Stimulated activated CD4-positive, alpha-beta T cell treated with anti-CD3 and anti-CD28 coated beads, Interleukin-1b, Interleukin-23, amount 100 ng/mL, for 1 hour (primary cell): ENCODE measurements at places on chromosomes 13 and 19.

DNA sequence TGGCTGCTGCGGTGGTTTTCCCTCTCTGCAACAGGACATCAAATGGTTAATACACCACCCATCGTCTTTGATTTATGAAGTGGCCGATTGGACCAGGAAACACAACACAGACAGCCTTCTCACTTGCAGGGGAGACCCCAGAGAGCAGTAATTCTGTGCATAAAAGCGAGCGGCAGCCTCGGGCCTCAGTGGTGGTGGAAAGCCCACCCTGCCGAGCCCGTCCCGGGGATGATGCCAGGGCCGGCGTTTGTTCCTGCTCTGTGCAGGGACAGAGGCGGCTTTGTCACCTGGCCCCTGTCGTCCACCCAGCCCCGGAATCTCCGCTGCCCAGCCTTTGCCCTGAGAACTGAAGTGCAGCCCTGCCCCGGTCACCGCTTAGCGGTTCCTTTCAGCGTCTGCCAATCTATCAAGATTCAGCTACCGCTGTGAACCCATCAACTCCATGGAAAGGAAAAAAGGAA is 184.4 kb downstream of the TSHZ3 start:
- DNase-seq = no peak

- DNase-seq = no peak
Observed at GRCh38 chr13:90416938-90417337, 930.5 kb upstream of the MIR17HG start.

- no peak for DNase-seq
Observed at GRCh38 chr13:46983881-46984280, 87.0 kb upstream of the HTR2A start.

- no peak for DNase-seq
Observed at GRCh38 chr19:47779524-47780214, 1.2 kb downstream of the SELENOW start.

DNA sequence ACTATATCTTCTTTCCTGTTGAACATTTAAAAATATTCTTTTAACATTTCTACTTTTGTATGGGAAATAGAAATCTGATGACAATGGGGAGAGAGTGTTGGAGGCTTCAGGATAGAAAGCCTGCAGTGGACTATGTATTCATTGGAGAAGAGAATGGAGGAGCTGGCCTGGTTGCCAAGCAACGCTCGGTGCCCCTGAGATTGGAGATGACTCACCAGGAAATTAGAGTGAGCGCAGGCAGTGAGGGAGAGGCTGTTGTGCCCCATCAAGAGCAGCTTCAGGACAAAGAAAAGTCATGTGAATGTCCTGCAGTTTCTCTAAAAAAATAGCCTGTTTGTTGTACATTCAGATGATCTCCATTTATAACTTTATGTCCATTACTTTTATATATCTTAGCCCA is 48.7 kb upstream of the ZNF835 start:
- DNase-seq = no peak

DNA sequence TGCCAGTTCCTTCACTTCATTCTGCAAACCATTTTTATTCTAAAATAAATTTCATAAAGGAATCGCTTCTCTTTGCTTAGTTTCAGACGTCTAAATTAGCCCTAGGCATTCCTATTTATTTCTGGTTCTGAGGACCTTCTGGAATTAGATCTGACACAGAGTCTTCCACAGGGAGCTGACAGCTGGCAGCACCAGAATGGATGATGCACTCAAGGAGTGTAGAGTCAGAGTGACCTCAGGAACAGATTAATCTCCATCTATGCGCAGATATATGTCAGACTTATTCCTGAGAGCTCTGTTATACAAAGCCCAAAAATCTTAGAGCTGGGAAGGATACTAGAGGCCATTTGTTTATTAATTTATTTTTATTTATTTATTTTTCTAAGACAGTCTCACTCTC is 450.8 kb downstream of the HS6ST3 start:
- DNase-seq = no peak

DNA sequence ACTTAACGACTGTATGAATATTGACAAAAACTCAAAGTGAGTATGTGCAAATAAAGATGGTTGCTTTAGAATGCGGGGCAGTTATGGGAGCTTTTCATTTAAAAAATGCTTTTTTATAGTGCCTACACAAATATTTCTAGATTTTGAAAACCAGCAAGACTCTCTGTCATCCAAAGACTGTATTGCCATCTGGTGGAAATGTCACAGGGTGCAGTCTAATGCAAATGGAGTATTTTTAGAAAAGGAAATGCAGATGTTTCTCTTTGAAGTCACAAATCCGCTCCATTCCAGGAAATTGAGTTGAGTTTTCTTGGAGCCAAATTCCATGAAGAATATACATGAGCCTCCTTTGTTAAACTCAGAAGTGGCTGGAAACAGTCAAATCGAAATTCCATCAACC is 2.3 kb upstream of the C1QTNF9B start:
- no peak for DNase-seq

DNA sequence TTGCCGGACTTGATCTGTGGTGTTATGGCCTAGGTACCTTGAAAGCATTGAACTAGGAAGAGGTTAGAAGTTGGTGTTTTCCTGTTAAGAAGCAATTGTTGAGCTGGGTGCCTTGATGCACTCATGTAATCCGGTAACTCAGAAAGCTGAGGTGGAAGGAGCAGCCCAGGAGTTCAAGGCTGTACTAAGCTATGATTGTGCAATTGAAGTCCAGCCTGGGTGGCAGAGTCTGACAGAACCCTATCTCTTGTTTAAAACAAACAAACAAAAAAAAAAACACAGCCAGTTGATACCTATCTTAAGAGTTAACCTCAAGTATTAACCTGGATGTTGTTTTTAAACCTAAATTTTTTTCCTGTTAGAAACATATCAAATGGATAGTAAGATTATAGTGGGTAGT is 19.3 kb downstream of the SAFB start:
- no peak for DNase-seq

- DNase-seq = no peak
Observed at GRCh38 chr13:52931539-52932431, 83.3 kb upstream of the PCDH8 start.

- no peak for DNase-seq
Observed at GRCh38 chr19:39375929-39376328, 15.0 kb downstream of the PAF1 start.

- DNase-seq = no peak
Observed at GRCh38 chr13:74132152-74132775, 1.9 kb downstream of the KLF12 start.

DNA sequence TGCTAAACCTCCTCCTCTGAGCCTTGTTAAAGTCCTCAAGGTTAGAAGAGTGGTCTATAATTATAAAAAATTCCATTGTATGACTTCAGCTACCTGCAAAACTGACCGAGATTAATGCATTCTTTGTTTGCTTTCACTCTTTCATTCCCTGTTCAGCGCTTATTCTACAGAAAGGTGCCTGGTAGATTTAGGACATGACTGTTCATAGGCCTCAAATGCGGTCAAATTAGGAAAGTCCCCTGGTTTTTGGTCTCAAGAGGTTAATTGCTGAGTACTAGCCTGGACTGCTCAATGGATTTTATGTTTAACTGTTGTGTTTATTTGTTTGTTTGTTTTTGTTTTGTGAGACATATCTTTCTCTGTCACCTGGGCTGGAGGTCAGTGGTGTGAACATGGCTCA is 35.4 kb downstream of the KL start:
- DNase-seq = no peak

DNA sequence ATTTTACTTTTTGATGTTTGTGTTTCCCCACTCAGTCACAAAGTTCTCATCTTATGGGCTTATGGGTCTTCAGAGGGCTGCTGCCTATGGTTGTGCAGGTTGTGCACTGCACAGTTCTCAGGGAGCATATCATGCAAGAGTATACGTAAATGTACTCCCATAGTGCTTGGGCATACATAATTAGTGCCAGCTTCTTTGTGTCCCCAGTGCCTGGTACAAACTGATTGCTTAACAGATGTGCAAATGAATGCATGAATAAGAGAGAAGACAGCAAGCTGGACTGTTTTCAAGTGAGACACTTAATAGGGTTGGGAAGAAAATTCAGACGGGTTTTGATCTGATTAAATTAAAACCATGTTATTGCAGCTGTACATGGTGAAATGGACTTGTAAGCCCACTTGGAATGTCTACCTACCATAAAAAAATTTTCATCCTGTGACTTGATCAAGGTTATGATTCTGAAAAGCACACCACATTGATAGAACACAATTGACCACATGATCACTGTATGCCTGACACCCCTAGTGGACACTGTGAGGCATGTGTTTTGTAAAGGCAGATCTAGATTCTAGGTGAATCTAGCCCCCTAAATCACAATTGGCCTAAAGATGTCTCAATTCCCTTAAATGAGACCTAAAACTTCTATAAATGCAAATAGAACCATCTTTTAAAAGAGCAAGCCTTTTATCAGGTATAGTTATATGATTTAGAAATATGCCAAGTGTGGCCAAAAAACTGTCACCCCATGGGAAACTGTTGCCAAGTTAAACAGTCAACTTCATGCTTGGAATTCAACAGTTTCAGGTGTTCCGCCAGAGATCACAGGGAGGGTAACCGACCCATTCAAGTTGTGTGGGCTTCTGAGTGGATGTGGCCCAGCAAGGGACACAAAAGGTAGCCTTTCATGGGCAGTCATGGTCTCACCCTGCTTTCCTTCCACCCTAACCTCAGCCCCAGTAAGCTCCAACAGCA is 27.9 kb downstream of the FAM124A start:
- DNase-seq = no peak

GRCh38 chr19:39993605-39994004 is 3.3 kb upstream of the ZNF546 start:
- no peak for DNase-seq

- no peak for DNase-seq
Observed at GRCh38 chr13:67742478-67742877, 512.3 kb upstream of the PCDH9 start.

GRCh38 chr19:1220477-1220930 is 14.9 kb downstream of the STK11 start:
- DNase-seq = no peak

GRCh38 chr13:112574416-112574815 is 13.5 kb downstream of the TUBGCP3 start:
- no peak for DNase-seq

DNA sequence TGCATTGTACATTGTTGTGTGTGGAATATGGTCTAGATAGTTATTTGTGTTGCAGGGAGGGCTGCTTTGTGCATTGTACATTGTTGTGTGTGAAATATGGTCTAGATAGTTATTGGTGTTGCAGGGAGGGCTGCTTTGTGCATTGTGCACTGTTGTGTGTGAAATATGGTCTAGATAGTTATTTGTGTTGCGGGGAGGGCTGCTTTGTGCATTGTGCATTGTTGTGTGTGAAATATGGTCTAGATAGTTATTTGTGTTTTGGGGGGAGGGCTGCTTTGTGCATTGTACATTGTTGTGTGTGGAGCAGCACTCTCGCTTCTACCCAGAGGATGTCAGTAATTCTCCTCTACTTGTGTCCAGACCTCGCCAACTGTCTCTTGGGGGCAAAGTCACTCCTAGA is 36.3 kb upstream of the ZNF835 start:
- no peak for DNase-seq

DNA sequence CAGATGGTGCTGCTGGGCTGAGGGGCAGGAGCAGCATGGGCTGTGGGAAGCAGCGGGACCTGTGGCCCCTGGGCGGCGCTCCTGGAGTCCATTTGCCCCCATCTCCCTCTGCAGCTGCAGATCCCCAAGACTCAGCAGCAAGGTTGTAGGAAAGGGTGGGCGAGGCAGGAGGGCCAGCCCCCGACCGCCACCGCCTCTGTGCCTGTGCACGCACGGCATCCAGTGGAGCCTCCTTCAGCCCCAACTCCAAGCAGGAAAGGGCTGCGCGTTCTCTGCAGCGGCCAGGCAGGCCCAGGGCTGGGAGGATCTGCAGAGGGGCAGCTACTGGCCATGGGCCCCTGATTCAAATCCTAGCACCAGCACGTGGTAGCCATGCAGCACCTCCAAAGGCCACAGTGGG is 20.8 kb downstream of the DPF1 start:
- no peak for DNase-seq

GRCh38 chr13:109630271-109630670 is 156.1 kb downstream of the IRS2 start:
- DNase-seq = no peak

DNA sequence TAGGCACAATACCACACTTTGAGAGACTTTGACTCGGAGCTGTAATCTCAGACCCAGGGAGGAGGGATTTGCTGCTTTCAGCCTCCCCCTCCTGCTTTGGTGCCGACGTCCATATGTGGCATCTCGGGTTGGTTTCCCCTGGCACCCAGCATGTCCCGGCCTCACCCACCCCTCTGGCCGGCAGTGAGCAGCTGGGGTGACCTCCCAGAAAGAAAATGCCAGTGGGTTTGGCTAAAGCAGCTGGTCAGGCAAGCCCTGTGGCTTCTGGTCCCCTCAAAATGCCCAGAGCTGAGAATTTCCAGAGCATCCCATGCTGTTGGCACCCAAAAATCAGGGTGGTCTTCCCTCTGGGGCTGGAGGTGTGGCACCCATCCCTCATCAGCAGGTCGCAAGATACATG is 34.1 kb downstream of the INSR start:
- no peak for DNase-seq

GRCh38 chr13:37596805-37597204 is 1.8 kb downstream of the POSTN start:
- no peak for DNase-seq

DNA sequence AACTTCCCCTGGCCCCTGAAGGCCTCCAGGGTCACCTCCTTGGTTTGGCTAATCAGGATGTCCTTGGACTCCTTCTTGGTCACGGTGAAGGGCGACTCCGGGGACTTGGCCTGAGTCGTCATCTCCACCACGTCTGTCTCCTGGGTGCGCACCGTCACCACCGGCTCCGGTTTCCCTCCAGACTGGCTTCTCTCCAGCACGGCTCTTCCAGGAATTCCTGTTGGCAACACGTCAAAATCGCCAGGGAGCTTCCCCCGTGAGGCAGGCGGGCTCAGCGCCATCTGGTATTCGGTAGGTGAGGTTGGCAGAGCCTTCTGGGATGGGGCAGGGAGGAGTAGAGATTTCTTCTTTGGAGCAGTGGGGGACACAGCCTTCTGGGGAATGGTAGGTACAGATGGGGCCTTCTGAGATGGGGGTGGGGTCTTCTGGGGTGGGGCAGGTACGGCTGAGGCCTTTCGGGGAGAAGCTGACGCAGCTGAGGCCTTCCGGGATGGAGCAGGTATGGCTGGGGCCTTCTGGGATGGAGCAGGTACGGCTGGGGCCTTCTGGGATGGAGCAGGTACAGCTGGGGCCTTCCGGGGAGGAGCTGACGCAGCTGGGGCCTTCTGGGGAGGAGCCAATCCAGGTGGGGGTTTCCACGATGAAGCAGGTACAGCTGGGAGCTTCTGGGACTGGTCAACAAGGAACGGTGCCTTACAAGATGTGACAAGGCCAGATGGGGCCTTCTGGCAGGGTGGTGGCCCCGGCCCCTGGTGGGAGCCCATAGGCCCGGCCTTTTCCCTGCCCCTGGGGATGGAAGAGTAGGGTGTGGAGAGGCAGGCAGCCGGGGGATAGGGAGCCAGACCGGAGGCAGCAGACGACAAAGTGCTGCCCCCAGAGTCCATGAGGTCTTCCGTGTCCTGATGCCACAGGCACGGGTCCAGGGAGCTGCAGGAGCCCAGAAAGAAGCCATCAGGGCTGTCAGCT is 3.8 kb downstream of the GARIN5B start:
- no peak for DNase-seq

DNA sequence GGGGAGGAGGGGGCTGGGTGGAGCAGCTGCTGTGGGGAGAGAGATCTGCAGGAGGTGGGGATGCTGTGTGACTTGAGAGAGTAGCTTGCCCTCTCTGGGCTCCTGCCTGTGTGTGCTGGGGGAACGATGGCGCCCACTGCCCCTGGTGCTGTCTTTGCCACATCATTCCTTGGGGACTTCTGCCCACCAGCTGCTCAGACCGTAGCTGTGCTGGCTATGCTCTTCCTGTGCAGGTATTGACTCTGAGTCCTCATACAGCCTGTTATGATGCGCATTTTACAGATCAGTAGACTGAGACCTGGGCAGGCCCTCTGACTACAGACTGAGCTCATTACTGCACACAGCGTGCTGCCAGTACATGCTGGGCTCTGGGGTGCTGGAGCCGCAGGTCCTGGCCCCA is 51.1 kb downstream of the DNM2 start:
- no peak for DNase-seq
